B cell (primary cell): ENCODE measurements at places on chromosomes 13 and 19.
A peak's percentile ranks its signal among the peaks of the same experiment; 100 is the strongest.

- no peaks in the 10 kb centered on the region for H3K36me3 ChIP-seq
- H3K27me3 ChIP-seq, result no peaks in the 10 kb centered on the region
- H3K4me3 ChIP-seq, result peak overlapping the region; percentile 33
- peaks cover 50% of the 10 kb centered on the region for H3K4me1 ChIP-seq
These were observed 4.0 kb downstream of the SPPL2B start for GRCh38 chr19:2332341-2333026.

DNA sequence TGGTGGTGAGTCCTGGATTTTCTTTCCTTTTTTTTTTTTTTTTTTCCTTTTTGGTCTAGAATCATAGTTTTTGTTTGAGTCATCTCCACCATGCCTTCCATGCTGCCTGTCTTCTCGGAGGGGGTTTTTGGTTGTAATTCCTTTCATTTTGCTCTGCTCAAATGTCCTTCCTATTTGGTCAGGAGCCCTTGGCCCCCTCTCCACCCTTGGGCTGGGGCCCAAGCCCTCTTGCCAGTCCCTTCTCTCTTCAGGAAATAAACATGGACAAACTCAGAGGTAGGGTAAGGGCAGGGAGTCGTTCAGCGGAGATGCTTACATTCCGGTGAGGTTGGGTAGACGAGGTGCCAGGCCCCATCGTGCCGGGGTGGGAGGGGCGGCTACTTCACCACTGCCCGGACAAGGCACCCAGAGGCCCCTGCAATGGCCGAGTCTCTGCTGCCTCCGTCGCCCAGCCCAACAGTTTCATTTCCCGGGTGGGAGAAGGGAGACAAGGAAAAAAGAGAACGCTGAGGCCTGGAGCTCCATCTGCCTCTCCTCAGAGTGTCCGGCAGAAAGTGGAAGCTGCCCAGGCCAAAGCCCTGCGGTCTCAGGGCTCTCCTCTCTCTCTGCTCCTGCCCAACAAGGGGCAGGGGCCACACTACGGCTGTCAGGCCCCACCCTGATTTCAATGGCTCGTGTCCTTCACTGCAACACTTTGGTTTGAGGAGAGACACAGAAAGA, 12.7 kb downstream of the ZNF574 start:
- no peaks in the 10 kb centered on the region for H3K27me3 ChIP-seq
- H3K27ac ChIP-seq, result peak overlapping the region; percentile 69
- H3K4me3 ChIP-seq, result no peak overlapping the region
- peaks cover 26% of the 10 kb centered on the region for H3K36me3 ChIP-seq

DNA sequence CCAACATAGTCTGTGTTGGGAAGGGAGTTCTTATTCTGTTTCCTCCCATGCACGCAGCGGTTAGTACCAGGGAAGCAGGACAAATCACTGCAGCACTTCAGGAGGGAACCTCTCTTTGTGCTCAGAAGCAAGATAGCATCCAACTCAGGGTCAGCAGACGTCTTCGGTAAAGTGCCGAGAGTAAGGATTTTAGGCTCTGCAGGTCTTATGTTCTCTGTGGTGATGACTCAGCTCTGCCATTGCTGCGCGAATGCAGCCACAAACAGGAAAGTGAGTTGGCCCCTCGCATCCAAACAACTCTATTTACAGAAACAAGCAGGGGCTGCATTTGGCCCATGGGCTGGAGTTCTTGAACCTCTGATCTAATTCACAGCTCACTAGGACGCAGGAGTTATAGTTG, 122.1 kb upstream of the SPATA13 start:
- no peak for DNase-seq
- H3K27ac ChIP-seq, result no peak overlapping the region
- H3K36me3 ChIP-seq, result no peaks in the 10 kb centered on the region
- H3K4me1 ChIP-seq, result no peaks in the 10 kb centered on the region

- H3K4me1 ChIP-seq, result no peaks in the 10 kb centered on the region
- no peak for DNase-seq
- H3K27me3 ChIP-seq, result no peaks in the 10 kb centered on the region
- no peaks in the 10 kb centered on the region for H3K36me3 ChIP-seq
- H3K27ac ChIP-seq, result no peak overlapping the region
- no peak overlapping the region for H3K4me3 ChIP-seq
These were observed 302.8 kb downstream of the EFNB2 start for GRCh38 chr13:106232681-106233080.

DNA sequence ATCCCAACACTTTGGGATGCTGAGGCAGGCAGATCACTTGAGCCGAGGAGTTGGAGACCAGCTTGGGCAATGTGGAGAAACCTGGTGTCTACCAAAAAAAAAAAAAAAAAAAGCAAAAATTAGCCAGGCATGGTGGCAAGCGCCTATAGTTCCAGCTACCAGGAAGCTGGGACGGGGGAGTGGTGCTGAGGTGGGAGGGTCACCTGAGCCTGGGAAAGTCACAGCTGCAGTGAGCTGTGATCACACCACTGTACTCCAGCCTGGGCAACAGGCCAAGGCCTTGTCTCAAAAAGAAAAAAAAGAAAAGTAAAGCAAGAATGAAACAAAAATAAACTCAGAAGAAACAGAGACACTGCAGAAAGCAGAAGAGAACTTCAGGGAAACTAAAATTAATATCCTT, 31.6 kb downstream of the MTRF1 start:
- no peak overlapping the region for H3K4me3 ChIP-seq
- no peaks in the 10 kb centered on the region for H3K27me3 ChIP-seq
- H3K36me3 ChIP-seq, result peaks cover 3% of the 10 kb centered on the region
- H3K27ac ChIP-seq, result no peak overlapping the region

- H3K27ac ChIP-seq, result no peak overlapping the region
- H3K4me1 ChIP-seq, result no peaks in the 10 kb centered on the region
- DNase-seq, result no peak
- H3K4me3 ChIP-seq, result no peak overlapping the region
These were observed 842.7 kb downstream of the EFNB2 start for GRCh38 chr13:105692769-105693168.

GRCh38 chr13:105165449-105166125, 1369.9 kb downstream of the EFNB2 start:
- no peak overlapping the region for H3K4me3 ChIP-seq
- H3K27me3 ChIP-seq, result no peaks in the 10 kb centered on the region
- no peaks in the 10 kb centered on the region for H3K36me3 ChIP-seq
- H3K27ac ChIP-seq, result no peak overlapping the region

DNA sequence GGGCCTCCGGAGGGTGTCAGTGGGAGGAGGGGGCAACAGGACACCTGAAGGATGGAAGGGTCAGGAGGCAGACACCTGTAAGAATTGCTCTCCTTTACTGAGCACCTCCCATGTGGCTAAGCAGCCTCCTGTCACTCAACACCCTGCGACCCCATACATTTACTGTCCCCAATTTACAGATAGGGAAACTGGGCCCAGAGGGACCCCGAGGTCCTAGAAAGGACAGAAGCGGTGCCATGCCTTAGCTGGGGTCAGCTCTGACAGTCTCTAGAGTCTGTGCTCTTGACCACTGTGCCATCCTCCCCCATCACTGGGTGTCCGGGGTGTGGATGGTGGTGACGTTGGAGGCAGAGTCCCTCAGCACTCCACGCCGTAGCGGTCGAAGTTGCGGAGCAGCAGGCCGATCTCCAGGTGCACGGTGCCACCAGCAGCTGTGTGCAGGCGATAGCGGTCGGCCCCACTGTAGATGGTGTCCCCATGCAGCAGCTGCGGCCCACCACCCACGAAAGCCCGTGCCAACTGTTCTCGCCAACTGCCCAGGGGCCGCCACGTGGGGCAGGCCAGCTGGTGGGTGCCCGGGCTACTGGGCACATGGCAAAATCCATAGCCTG, 726 bp upstream of the TGFB1 start:
- DNase-seq, result peak; percentile 56
- peak overlapping the region; percentile 12 for H3K4me3 ChIP-seq
- H3K36me3 ChIP-seq, result peaks cover 5% of the 10 kb centered on the region
- peaks cover 19% of the 10 kb centered on the region for H3K4me1 ChIP-seq

GRCh38 chr13:66335626-66336025, 894.5 kb downstream of the PCDH9 start:
- DNase-seq, result no peak
- H3K4me1 ChIP-seq, result no peaks in the 10 kb centered on the region
- no peaks in the 10 kb centered on the region for H3K36me3 ChIP-seq

DNA sequence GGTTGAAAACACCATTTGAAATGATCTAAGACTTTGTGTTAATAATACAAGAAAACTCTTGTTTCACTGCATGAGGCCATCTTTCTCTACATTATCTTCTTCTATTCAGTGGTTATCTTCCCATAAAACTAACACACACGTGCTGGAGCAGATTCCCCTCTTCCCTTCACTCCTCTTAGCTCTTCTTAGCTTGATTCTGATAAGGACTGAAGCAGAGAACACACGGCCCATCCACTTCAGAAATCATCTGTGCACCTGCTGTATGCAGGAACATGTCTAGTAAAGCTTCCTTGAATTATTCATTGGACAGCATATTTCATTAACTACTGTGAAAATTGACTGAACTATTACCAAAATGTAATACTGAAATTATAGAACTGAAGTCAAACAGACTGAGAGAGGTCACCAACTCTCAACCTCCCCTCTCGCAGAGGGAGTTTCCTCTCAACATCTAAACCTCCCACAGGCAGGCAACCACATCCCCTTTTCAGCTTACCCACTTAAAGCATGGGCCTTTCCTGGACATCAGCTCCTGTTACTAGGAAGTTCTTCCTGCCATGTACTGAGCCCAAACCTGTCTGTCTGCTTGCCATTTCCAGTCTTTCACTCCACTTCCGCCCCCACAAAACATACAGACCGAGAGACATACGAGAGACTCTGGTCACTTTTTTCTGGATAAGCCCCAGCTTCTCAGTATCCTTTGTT, 113.9 kb downstream of the CRYL1 start:
- H3K27ac ChIP-seq, result no peak overlapping the region
- no peaks in the 10 kb centered on the region for H3K27me3 ChIP-seq
- H3K4me3 ChIP-seq, result no peak overlapping the region
- DNase-seq, result peak; percentile 14
- H3K36me3 ChIP-seq, result no peaks in the 10 kb centered on the region
- H3K4me1 ChIP-seq, result peaks cover 7% of the 10 kb centered on the region

GRCh38 chr19:13463296-13463695, 43.0 kb downstream of the CACNA1A start:
- H3K4me1 ChIP-seq, result no peaks in the 10 kb centered on the region
- no peak overlapping the region for H3K27ac ChIP-seq
- DNase-seq, result no peak
- H3K4me3 ChIP-seq, result no peak overlapping the region
- H3K27me3 ChIP-seq, result no peaks in the 10 kb centered on the region

DNA sequence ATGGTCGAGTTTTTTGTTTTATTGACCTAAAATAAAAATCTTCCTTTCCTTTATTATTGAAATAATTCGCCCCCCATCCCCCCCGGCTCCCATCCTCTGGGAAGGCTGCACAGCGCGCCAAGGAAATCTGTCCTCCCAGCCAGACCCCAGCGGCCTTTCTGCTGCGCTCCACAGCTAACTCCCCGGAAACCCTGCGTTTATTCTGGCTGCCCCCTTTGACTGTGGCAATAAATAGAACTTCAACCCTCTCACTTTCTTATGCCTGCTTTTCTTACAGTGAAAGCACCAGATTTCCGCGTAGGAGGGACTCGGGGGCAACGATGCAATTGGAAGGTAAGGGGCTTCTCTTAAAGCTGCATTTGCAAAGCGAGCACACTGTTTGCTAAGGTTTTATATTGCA, 9.7 kb upstream of the C19orf12 start:
- no peak for DNase-seq
- no peak overlapping the region for H3K4me3 ChIP-seq
- H3K27me3 ChIP-seq, result peaks cover 38% of the 10 kb centered on the region
- peaks cover 8% of the 10 kb centered on the region for H3K4me1 ChIP-seq
- no peak overlapping the region for H3K27ac ChIP-seq

DNA sequence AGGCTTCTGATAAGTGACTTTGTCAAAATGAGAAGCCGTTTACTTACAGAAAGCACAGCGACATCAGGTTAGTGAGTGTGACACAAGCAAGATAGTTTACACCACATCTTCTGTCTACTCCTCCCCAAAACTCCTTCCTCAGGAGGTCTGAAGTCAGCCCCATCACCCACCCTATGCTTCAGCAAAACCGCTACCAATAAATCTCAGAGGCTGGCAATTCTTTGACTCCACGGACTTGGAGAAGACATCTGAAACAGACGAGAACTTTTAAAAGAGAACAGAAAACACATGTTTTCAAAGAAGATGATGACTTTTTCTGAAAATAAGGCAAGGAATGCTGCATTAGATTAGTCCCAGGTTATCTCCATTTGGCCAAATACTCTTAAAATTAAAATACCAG, 261.1 kb downstream of the TBC1D4 start:
- no peaks in the 10 kb centered on the region for H3K4me1 ChIP-seq
- DNase-seq, result no peak
- H3K36me3 ChIP-seq, result no peaks in the 10 kb centered on the region

DNA sequence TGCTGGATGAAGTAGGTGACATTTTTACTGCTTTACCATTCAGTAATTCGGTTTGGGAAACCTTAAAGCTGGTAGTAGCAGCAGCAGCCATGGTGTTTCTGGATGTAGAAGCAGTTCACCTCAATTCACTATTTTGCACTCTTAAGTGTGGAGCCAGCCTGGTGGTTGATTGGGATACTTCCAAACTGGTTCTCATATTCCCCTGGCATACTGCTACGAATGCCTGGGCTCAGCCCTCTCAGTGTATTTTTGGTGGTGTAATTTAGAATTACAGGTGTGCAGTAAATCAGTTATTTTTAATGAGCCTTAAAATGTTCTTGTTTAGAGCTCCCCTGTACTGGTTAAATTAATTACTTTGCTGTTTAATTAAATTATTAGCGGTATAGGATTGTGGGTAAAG, 12.4 kb downstream of the HNRNPM start:
- no peak overlapping the region for H3K4me3 ChIP-seq
- H3K36me3 ChIP-seq, result peaks cover 3% of the 10 kb centered on the region
- H3K27me3 ChIP-seq, result no peaks in the 10 kb centered on the region
- no peak for DNase-seq
- no peak overlapping the region for H3K27ac ChIP-seq

DNA sequence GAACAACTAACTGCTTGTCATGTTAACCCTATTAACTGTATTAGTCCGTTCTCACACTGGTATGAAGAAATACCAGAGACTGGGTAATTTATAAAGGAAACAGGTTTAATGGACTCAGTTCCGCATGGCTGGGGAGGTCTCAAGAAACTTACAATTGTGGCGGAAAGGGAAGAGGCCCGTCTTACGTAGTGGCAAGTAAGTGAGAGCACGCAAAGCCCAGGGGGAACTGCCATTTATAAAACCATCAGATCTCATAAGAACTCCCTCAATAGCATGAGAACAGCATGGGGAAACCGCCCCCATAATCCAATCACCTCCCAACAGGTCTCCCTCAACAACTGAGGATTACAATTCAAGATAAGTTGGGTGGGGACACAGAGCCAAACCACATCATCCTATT, 34.7 kb downstream of the PHF11 start:
- no peak overlapping the region for H3K4me3 ChIP-seq
- peak; percentile 77 for DNase-seq
- H3K4me1 ChIP-seq, result peaks cover 50% of the 10 kb centered on the region
- H3K27ac ChIP-seq, result peak overlapping the region; percentile 66
- no peaks in the 10 kb centered on the region for H3K27me3 ChIP-seq
